Epithelial cell of umbilical artery (primary cell): ENCODE measurements at places on chromosomes 7 and 10. TPM values are rescaled to one million over a fixed set of nuclear protein-coding genes. Genes with fewer than 3 reads are reported as not detected.

The EFCAB10 gene
- total RNA-seq = 0.32 TPM in 1 of 2 replicates, not detected in the other

The TRIM50 gene
- total RNA-seq = not detected in 2 replicates

The PSPH gene
- 49.0 and 110 TPM in 2 replicates for total RNA-seq

The ARPC1B gene
- total RNA-seq = 597 and 600 TPM in 2 replicates

The FAM107B gene
- total RNA-seq = 112 and 146 TPM in 2 replicates

The GNAI1 gene
- 9.0 and 13.3 TPM in 2 replicates for total RNA-seq

The UNCX gene
- total RNA-seq = not detected in 2 replicates

The EN2 gene
- under 0.01 TPM in 1 of 2 replicates, not detected in the other for total RNA-seq

The ABCC2 gene
- total RNA-seq = 0.61 and 0.65 TPM in 2 replicates

The AZGP1 gene
- not detected in 2 replicates for total RNA-seq

The TMEM130 gene
- under 0.01 TPM in 1 of 2 replicates, not detected in the other for total RNA-seq

The CHN2 gene
- under 0.01 TPM in 1 of 2 replicates, not detected in the other for total RNA-seq

The SLC39A12 gene
- under 0.01 TPM in 1 of 2 replicates, not detected in the other for total RNA-seq

The FAM221A gene
- total RNA-seq = 3.9 and 15.5 TPM in 2 replicates

The C10orf62 gene
- total RNA-seq = not detected in 2 replicates

The GNGT1 gene
- total RNA-seq = not detected in 2 replicates

The ANXA7 gene
- total RNA-seq = 90.6 and 105 TPM in 2 replicates

The SND1 gene
- 159 and 223 TPM in 2 replicates for total RNA-seq

The SRRM3 gene
- 0.91 and 1.3 TPM in 2 replicates for total RNA-seq
